ENCODE measurements at places on chromosomes 1 and 21. TPM values are rescaled to one million over a fixed set of nuclear protein-coding genes. Genes with fewer than 3 reads are reported as not detected.

DNA sequence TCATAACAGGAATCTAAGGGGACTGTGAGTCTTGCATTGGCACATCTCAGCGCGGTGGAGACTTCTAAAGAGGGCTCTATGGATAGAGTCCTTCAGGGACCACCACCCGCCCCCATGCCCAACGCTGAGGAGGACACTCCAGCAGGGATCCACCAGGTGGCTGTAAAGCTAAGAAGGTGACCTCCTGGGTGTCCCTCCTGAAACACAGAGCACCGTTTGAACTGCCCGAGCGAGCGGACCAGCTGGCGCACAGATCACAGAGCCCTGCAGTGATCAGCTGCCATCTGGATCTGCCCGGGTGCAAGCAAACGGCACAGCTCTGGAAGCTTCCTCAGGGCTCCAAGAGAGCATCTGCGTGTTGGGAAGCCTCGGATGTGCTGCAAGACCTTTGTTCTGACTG, 51.3 kb upstream of the LYST start:
- no peak for DNase-seq

Gene OLFML2B
- total RNA-seq, result 0.63 TPM

DNA sequence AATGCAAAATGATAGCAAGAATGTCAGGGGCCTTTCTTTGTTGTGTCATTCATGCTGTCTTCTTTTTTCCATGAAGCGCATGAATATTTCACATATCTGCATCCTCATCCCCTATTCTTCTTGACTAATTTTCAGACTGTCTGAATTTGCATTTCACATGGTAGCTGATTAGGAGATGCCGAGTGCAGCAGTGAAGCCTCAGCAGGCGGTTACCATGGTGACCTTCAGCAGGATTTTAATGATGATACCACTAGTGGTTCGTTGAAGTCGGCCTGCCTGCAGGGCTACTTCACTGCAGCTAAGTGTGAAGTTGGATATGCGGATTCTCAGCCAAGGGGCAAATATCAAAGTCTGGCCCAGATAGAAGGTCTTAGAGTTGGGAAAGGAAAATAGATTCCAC, 141.8 kb downstream of the NEK7 start:
- no peak for DNase-seq

Gene HMCN1
- 0.14 TPM for total RNA-seq

DNA sequence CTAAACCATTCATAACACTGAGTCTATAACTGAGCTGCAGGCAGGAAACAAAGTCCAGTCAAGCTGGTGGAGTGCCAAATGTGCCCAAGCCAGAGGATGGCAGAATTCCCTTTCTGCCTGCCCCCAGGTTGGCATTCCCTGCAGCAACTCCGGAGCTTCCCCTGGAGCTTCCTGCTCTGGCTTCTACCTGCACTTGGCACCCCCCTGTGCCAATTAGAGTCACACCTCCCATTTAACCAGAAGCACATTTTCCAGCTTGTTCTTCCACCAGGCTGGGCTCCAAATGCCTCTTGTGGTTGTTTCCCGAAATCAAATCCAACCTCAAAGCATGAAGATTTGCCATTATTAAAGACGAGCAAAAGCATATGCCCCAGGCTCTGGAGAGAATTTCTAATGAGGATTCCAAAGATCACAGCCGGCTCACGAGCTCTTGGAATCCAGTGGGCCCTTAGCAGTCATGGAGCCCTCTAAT, 294.5 kb downstream of the RRAGC start:
- no peak for DNase-seq

Gene LRIG2
- total RNA-seq, result 22.7 TPM

DNA sequence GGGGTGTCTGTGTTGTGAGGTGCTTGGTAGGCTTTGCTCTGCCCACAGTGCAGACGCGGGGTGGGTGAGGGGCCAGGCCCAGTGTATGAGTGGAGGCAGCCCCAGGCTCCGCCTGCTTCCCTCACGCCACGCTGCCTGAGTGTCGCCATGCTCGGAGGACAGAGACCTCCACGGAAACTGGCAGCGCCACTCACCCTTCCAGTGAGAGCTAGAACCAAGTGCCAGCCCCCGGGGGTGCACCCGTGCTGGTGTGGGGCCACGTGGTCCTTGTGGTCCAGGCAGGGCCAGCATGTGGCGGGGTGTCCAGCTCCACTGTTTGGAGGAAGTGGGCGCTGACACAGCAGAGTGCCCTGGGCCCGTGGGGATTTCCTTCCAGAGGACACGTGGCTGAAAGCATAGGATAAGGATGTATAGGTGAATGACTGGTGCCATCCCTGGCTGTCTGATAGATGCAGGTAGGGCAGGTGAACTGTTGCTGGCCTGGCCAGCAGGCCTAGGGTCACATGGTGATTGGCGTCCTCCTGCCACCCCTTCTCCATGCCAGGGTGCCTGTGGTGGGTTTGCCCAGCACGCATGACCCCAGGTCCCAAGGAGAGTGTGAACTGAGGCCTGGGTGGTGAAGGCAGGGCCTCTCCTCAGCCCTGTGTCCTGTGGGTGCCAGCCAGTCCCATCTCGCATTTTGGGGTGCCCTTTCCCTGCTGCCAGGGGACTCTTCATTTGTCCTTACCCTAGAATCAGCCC, 3.8 kb downstream of the LRRC3 start:
- no peak for DNase-seq

Gene RNU1-2
- 3,916 TPM for total RNA-seq

- no peak for DNase-seq
These were observed 818 bp downstream of the FHL3 start for GRCh38 chr1:38004284-38005108.

- no peak for DNase-seq
These were observed 83.3 kb upstream of the SAMSN1 start for GRCh38 chr21:14629461-14629860.

GRCh38 chr1:112263453-112263852, 132.6 kb upstream of the CTTNBP2NL start:
- DNase-seq, result no peak

GRCh38 chr1:198841477-198841876, 202.6 kb downstream of the PTPRC start:
- DNase-seq, result no peak

GRCh38 chr1:215111916-215112315, 29.4 kb downstream of the KCNK2 start:
- no peak for DNase-seq

Gene CCDC18
- total RNA-seq, result 10.2 TPM

Gene FBXO2
- total RNA-seq, result 2.5 TPM

Gene TMEM61
- total RNA-seq, result not detected

Gene OR10K2
- total RNA-seq, result not detected

Gene HTR1D
- not detected for total RNA-seq

GRCh38 chr1:234858722-234859121, 248.7 kb upstream of the IRF2BP2 start:
- no peak for DNase-seq

Gene CYB5RL
- total RNA-seq, result 10.5 TPM

DNA sequence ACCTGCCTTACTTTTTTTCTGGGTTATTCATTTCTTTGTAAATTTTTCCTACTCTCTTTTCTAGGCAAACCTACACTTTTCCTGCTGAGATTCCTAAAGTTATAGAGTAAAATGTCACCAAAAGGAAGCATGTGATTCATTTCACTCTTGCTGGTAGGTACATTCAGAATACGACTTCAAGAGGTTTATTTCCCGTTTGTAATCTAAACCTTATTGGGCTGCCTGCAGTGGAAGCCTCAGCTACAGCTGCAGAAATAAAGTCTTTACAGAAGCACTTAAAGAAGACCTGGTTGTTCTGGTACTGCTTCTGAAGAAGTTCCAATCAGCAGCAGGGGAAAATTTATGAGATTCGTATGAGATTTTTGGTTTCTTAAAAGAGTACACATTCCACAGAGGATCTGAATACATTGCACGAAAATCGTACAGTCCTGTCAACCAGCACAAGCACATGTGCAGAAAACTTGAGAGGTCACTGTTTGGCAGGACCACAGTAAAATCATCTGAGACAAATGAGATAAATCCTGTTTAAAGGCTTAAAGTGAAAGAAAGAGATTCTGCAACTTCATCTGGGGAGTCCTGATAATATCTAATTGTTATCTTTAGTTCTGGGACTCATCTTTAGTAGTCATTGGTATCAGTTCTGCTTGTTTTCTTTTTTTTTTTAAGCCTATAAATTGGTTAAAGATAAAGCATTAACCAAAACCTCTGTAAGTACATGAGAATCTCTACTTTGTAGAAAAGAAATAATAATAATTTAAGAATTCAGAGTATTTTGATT, 109.9 kb upstream of the ADGRL2 start:
- no peak for DNase-seq

GRCh38 chr1:71053758-71054157, 6.1 kb upstream of the PTGER3 start:
- no peak for DNase-seq

DNA sequence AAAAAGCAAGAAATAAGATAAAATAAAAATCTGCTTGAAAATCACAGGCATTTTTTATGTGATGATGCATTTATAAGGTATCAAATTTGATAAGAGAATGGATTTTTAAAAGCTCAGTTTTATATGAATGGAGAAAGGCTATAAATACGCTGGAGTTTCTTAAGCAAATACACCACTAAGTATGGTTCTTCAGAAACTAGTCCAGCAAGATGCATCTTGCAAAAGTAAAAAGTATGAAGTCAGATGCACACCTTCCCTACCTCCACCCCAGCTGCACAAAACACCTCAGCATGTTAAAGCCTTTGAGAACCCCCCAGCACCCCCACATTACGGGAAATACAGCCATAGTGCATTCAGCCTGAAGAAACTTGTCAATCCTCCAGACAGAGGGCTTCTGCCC, 143.1 kb upstream of the PROX1 start:
- no peak for DNase-seq

DNA sequence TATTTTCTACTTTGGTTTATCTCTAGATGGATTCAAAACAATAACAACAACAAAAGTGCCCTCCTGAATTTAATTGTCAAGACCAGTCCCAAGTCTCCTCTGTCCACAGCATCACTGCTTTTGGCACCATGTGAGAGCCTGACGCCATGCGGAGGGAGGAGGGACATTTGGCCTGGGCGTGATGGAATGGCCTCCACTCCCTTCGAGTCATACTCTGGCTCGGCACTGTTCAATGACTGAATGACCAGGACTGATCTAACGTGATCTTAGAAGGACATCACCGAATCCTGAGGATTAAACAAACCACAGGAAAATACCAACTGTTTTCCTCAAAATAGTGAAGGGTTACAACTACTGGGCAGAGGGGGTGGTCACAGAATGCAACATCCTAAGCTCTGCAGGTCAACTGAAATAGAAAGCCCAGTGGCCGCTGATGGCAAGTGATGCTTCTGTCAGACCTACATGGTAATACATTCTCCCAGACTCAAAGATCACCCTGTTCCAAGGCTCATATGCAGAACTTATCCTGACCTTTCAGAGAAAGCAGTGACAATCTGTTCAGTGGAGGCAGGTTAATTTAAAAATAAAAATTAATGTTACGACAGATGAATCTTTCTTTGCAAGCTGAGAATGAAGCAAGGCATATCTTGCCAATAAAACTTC, 19.1 kb downstream of the SRSF4 start:
- no peak for DNase-seq

Gene SLC44A5
- total RNA-seq, result 3.7 TPM

DNA sequence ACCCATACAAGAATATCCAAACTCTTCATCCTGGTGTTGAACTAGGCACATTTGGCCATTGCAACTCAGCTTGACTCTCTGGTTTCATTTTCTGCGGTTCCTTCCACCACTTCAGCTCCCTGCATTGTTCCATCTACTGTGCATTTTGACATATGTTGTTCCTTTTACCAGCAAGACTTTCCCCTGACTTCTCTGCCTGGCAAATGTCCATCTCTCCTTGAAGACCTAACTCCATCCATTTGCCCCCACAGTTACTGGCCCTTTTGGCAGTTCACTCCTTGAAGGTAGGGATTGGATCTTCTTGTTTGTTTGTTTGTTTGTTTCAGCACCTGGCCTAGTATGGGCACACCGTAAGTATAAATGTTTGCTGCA, 8.7 kb downstream of the PADI2 start:
- no peak for DNase-seq

DNA sequence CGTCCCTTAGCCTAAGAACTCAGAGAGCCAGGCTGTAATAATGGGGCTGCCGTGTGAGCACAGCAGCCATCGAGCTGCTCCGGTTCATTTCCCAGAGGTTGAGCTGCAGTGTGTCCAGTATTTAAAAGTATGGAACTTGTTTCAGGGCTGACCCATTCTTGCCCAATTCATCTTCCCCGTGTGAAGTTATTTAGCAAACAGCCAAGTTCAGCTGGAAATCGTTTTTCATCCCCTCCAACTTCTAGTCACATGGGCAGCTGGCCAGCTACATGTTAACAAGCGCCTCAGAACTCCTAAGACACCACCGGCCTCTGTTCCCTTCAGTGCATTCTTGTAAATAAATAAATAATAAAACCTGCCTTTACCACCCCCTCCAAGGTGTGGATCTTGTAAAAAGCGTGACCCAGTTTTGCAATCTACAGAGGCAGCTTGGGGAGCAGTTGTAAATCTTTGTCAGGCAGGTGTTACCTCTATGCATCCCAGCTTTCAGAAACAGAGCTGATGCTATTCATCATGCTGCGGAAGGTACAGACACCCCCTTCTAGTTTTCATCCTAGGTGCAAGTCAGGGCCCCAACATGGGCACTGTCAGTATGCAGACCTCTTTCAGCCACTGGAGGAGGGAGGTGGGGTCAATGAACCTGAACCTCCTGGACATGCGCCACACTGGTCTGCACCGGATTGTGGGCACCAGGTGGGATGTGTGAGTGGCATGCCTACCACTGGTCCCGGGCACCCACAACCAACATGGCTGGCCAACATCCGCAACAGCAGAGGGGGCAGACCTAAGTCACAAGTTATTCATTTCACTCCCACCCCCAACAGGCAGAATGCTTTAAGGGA, 18.7 kb upstream of the KNCN start:
- DNase-seq, result no peak

Gene ABCB10
- 16.3 TPM for total RNA-seq

Gene FAM43B
- total RNA-seq, result not detected

DNA sequence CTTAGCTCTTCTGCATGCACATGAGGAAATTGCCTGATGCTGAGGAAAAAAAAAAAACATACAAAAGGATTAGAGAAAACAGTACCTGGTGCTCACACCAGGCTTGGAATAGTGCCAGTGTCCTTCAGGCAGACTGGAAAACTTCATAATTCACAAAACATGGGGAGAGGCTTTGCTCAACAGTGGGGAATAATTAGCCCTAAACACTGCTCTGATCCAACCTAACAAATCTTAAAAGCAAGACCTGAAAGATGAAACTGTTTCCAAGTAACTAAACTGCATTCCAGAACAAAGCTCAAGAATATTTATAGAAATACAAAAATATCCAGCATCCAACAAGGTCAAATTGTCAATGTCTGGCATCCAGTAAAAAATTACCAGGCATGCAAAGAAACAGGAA, 124.8 kb downstream of the AK5 start:
- no peak for DNase-seq

Gene EPHA2
- total RNA-seq, result not detected

DNA sequence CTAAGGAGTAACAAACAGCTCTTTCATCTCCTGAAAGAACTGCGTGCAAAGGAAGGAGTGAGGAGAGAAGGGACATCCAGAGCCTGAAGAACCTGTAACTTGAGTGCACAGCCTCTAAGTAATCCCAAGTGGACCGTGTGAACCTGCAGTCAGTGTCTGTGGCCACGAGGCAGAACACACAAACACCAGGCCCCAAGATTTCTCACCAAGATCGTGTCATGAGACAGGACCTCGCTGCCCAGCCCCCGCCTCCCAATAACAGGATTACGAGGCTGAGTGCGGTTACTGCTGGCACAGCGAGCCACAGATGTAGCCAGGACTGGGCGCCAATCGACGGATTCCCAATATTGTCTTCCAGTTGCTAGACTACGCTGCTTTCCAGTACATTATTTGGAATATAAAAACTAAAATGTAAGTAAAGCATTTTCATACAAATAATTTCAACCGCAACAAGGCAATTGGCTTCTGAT, 101.3 kb upstream of the SLC25A33 start:
- DNase-seq, result no peak

Data from naive thymus-derived CD8-positive, alpha-beta T cell (primary cell).